ENCODE measurements at places on chromosomes 6 and 20.
A peak's percentile ranks its signal among the peaks of the same experiment; 100 is the strongest.

DNA sequence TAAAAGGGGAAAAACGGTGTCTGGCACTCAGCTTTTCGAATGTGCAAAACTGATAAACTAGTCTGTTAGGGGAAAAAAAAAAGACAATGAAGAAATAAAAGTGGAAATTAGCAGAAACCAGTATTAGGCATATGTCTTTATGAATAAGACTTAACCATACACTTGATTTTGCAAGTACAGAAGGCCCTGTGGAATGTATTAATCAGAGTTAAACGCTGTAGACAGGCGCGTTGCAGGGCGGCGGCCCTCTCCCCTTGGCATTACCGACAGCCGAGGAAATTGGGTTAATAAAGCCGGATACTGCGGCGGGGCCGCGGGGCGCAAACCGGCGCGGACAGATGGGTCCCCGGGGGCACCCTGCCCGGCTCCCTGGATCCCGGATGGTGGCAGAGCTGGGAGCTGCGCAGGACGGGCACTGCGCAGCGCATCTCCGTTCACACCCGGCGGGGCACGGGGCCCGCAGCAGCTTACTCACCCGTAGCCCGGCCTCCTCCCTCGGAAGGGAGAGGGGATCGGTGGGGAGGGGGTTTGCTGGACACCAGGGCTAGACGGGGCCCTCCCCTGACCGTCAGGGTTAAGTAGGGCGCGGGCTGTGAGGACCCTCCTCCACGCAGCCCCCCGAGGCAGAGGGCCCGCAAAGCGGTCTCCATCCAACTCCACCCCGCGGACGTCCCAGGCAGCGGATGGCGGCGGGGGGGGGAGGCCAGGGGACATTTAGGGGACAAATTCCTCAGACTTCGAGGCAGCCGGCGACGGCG, 2.0 kb downstream of the BHLHE23 start:
- no peak for DNase-seq

GRCh38 chr20:22686097-22686496, 101.7 kb upstream of the FOXA2 start:
- DNase-seq, result peak; percentile 48

DNA sequence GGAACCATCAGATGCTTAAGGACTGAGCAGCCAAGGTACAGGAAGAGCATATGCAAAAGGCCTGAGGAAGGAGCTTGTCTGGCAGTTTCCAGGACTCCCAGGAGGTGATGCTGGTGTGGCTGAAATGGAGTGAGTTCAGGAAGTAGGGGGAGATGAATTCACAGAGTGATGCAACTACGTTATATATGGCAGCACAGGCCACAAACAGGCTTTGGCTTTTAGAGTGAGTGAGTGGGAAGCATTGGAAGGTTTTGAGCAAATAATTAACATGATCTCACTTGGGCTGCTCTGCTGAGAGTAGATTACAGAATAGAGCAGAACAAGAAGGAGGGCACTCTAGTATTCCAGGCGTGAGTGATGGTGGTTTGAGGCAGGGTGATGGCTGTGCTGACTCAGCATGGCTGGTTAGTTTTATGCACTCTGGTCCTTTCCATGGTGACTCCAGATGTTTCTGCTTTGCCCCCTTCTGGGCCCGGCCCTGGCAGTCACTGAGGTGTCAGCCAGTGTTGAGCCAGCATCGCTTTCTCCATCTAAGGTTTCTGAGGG, 6.5 kb downstream of the BTN2A2 start:
- DNase-seq, result no peak

- no peak for DNase-seq
Observed at GRCh38 chr6:145017516-145017915, 717.8 kb downstream of the EPM2A start.

DNA sequence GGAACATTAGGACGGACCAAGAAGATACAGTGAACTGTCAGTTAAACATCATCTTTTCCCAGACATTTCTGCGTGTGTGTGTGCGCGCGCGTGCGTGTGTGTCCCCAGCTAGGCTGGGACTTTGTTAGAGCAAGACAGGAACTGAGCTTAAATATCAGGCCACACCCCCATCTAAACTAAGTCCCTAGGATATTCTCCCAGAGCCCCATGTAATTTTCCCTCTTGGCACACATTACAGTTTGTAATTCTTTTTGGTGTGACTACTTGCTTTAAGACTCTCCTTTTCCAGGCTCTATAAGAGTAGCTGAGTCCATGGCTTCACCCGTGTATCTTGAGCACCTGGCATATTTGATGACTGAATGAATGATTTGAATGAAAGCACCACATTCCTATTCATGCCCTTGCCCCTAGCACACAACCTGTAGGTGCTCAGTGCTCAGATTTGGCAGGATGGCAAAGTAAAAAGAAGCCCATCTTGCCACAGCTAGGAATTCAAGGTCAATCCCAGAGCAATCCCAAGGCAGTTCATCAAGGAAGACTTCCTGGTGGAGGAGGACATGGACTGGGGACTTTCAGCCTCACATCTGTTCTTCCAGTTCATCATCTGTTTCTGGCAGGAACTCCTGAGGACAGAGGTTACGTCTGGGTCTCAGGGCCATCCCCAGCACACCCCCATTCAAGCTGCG, 69.2 kb downstream of the MRPL14 start:
- no peak for DNase-seq

GRCh38 chr6:43771858-43772680, 2.1 kb downstream of the VEGFA start:
- DNase-seq, result peak; percentile 52

DNA sequence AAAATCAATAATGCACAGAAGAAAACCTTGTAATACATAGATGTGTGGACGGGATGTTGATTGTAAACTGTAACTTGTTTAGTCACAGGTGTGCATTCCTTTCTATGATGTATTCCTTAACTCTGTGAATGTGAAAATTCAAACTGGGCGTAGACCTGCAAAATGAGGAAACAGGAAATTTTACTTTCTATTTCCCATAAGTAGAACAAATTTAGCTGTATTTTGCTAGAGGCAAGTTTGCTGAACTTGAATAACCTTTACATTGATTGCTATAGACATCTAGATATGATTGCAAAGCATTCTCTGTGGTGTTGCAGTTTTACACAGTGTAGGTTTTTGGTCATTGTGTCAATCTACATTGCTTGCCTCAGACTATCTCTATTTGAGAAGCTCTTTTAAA, 368.4 kb upstream of the MAN1A1 start:
- DNase-seq, result no peak

Measured in thyroid gland (tissue), 4 donors.